ENCODE measurements at places on chromosomes 7 and 10.

GRCh38 chr7:486216-486743, 33.4 kb downstream of the PDGFA start:
- no peak for DNase-seq

GRCh38 chr10:97913193-97913592, 63.5 kb downstream of the GOLGA7B start:
- DNase-seq, result no peak

GRCh38 chr7:10662982-10663884, 310.4 kb upstream of the PHF14 start:
- no peak for DNase-seq

- DNase-seq, result no peak
Observed at GRCh38 chr10:86294346-86295265, 72.0 kb downstream of the GRID1 start.

DNA sequence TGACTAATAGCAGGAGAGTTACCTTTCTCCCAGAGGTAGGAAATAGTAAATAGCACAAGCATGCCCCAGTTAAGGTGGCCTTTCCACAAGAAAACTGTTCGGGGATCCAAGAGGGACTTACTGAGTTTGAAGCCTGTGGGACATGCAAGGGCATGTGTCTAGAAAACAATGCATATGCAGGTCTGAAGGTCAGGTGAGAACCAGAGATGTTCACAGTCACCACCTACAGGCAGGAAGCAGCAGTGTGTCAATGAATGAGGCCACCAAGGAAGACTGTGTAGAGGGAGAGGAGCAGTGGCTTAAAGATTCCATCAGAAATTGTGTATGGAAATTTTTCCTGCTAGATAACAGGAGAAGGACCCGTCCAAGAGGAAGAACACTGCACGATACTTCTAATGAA, 66.0 kb downstream of the CALD1 start:
- DNase-seq, result no peak

DNA sequence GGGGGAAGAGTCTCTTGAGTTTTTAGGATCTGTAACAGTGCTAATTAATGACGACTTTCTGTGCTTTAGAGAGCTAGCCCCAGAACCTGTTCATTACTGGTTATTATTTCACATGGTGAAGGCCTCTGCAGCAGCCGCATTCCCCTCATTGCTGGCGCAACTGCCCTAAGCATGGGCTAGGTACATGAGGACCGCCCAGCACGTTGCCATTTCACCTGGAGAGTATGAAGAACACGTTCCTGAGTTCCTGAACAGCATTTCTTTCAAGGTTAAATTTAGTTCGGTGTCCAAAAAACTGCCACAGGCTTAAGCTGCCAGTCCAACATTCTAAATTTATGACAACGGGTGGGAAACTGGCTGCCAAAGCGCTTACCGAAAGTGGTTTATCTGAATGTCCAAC, 177.0 kb downstream of the DNAH11 start:
- no peak for DNase-seq

- no peak for DNase-seq
Observed at GRCh38 chr10:546451-546850, 143.0 kb downstream of the DIP2C start.

Data from endothelial cell (in vitro differentiated cells).